ENCODE measurements at places on chromosomes 5 and 9.

DNA sequence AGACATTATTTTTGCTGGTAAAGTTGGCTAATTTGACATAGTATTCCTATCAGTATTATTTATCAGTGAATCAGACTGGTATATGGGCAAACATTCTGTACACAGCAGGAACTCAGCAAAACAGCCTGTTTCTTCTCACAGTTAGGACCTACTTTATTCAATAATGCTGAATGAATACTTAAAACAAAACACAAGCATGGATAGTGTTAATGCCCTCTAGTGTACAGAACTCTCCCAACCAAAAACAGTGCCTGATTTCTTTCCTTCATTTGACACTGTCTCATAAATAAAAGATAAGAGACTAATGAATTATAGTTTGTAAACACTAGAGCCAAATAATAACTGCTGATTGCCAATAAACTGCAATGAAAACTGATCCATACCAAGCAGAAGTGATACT lies 1113.3 kb downstream of the PTPRD start:
- no peak for DNase-seq

DNA sequence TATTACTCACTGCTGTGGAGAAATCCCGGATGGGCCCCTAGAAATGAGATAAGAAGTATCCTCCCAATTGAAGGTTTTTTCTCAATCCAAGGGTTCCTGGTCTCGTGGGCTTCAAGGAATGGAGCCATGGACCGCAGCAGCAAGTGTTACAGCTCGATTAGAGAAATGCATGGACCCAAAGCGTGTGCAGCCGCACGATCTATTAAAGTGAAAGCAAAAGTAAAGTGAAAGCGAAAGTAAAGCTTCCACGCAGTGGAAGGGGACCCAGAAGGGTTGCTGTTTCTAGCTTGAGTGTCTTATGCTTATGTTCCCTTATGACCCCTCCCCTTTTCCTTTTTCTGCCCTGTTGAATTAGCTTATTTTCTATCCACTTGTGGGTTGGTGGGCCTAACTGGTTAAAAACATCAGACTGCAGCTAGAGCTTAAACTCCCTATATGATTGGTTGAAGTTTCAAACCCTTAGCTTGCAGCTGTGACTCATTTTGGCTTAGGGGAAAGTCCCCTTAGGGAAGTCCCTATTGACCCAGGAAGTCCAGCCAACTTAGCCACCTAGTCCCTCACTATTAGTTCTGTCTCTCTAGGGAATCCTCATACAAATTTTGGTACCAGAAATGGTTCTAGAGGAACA lies 1111.8 kb downstream of the TAF11L14 start:
- DNase-seq = no peak

GRCh38 chr5:159915904-159916840 lies at the start of gene ADRA1B:
TSS of gene ADRA1B (plus strand) at chr5:159916482. CDS start at chr5:159916906, 424 bp downstream.
- DNase-seq = peak; percentile 42

GRCh38 chr9:36855448-36856315 lies 178.4 kb downstream of the PAX5 start:
- DNase-seq = no peak

DNA sequence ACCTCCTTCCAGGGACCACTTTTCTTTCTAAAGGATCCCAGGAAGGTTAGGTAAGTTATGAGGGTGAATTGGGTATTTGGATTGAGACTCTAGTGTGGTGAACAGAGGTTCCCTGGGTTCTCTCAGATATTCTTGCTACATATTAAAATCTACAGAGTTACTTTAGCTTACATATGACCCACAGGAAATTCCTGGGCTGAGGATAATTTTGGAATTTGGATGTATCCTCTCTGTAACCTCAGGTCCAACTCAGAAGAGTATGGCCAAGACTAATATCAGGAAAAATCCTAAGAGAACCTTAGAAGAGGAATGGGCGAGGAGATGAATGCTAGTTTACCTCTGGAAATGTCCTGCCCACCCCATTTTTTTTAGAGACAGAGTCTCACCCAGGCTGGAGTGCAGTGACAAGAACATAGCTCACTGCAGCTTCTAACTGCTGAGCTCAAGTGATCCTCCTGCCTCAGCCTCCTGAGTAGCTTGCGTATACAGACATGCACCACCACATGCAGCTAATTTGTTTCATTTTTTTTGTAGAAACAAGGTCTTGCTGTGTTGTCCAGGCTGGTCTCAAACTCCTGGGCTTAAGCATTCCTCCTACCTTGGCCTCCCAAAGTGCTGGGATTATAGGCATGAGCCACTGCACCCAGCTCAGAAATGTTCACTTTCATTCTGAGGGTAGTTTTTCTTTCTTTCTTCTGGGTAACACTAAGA lies 196.4 kb downstream of the ARHGEF28 start:
- DNase-seq = no peak

GRCh38 chr5:95018946-95019345 lies 265.9 kb downstream of the MCTP1 start:
- DNase-seq = no peak

GRCh38 chr5:31366941-31367340 lies 165.0 kb downstream of the DROSHA start:
- DNase-seq = no peak

- no peak for DNase-seq
Observed at GRCh38 chr9:109247228-109247627, 73.6 kb downstream of the EPB41L4B start.

GRCh38 chr5:34817558-34818351 lies 21.2 kb upstream of the TTC23L start:
- no peak for DNase-seq

GRCh38 chr5:142780871-142781270 lies 10.7 kb downstream of the ARHGAP26 start:
- no peak for DNase-seq

- DNase-seq = no peak
Observed at GRCh38 chr5:108238936-108239887, 142.7 kb downstream of the FBXL17 start.

GRCh38 chr5:598564-598890 lies 13.6 kb upstream of the CEP72 start:
- no peak for DNase-seq

DNA sequence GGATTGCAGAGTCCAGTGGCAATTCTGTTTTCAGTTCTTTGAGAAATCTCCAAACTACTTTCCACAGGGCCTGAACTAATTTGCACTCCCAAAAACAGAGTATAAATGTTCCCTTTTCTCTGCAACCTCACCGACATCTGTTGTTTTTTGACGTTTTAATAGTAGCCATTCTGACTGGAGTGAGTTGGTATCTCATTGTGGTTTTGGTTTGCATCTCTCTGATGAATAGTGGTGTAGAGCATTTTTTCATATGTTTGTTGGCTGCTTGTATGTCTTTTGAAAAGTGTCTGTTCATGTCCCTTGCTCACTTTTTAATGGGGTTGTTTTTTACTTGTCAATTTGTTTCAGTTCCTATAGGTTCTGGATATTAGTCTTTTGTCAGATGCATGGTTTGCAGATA lies 72.6 kb downstream of the PALM2AKAP2 start:
- no peak for DNase-seq

GRCh38 chr5:163248333-163248732 lies 189.1 kb upstream of the CCNG1 start:
- DNase-seq = no peak

DNA sequence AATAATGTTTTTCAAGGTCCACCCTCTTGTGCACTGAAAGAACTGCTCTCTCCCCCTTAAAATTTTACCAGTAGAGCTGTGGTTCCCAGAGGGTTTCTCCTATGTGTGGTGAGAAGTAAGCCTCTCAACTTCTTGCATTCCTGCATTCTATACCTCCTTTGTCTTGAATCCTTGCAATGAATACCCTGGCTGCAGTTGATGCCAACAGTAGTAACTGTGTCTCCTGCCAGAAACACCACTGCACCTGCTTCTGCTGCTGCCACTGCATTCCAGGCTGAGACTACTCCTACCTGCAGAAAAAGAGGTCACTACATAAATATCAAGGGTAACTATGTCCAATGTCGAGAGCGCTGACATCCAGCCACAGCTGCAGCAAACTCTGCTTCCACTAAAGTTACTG lies 203.7 kb downstream of the TMEM167A start:
- no peak for DNase-seq

GRCh38 chr5:43301653-43302091 lies 11.5 kb downstream of the HMGCS1 start:
- no peak for DNase-seq

DNA sequence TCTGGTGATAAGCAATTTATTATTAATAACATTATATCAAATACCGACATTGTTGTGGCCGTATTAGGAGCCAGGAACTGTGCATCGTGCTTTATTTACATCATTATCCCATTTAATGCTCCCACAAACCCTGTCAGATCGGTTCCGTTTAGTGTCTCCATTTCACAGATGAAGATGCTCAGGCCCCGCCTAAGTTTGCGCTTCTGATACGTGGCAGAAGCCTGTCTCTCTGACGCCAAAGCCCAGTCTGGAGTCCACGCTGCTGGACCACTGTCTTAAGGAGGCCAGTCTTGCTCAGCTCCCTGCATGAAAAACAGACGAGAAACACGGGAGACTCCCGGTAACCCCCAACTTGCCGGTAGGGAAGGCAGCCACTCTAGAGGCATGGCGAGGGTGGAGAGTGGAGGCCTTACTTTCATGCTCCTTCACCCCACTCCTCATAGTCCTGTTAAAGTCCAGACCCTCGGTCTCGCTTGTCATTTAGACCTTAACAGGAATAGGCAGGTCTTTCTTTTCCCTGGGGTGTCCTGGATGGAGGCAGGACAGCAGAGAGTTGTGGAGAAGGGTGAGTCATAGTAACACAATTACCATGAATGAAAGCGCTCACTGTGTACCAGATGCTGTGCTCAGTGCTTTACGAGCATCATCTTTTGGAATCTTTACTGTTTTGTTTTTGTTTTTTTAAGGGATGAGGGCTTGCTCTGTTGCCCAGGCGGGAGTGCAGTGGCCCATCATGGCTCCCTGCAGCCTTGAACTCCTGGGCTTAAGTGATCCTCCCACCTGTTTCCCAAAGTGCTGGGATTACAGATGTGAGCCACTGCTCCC lies 872 bp downstream of the TXNDC15 start:
- DNase-seq = peak; percentile 79

DNA sequence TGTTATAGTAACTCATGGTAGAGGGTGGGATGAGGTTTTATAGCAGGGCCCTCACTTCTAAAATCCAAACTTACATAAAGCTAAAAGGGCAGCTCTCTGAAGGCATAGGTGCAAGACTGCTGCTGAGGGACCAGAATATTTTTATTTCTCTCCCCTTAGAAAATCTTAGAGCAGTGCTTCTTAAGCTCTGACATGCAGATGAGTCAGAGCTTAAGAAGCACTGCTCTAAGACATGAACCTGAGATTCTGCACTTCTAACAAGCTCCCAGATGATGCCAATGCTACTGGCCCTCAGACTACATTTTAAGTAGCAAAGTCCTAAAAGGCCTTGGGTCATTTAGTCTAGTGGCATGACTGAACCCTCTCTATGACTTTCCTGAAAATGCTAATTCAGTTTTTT lies 97.6 kb upstream of the SPRY4 start:
- no peak for DNase-seq

- DNase-seq = no peak
Observed at GRCh38 chr5:31362529-31362900, 169.0 kb downstream of the CDH6 start.

DNA sequence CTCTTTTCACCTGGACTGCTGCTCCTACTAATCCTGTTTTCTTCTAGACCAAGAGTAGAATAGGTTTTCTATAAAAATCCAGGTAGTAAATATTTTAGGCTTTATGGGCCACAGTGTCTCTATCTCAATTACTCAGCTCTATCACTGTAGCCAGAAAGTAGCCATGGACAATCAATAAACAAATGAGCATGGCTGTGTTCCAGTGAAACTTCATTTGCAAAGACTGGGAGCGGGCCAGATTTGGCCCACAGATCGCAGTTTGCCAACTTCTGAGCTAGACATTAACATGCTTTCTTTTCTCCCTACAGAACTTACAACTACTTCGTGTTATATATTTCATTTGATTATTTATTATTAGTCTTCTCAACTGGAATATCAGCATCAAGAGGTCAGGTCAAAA lies 30.2 kb downstream of the BRINP1 start:
- no peak for DNase-seq

DNA sequence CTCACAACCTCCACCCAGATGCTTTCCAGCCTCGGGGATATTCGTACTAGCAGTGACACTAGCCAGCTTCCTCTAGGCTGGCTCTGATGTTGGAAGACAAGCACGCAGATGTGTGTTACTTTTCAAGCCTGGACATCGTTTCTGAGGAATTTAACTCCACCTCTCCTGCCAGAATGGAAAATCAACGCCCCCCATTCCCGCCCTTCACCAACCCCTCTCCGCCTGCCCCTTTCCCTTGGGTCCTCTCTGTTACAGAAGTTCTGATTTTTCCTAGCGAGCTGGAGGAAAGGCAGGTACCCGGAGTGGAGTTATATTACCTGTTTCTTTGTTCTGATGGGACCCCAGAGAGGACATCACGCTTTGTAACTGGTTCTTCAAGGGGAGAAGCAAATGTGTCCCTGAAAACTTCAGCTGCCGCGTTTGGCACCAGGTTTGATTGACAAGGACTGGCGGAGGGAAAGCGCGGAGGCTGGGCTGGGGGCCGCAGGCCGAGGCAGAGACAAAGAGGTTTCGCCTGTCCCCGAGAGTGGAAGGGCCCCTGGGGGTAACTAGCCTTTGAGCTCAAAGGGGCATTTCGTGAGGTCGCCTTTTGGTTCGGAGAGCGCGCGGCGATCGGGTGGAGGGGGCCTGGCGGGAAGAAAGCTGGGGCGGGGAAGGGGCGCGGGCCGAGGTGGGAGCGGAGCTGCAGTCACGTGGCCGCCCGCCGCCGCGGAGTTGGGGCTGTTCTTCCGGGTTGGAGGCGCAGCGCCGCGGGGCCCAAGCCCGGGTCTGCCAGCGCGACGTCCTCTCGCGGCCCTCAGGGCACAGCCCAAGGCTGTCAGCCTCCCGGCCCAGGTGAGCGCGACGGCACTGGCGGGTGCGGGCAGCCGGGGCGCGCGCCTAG lies at the start of gene NNT:
Gene NNT (plus strand): TSS at position 720 of the 883 bp plus-strand sequence. CDS start 6,016 bp downstream, outside the sequence.
- DNase-seq = peak; percentile 82

GRCh38 chr5:42268630-42269029 lies 154.6 kb upstream of the GHR start:
- no peak for DNase-seq

DNA sequence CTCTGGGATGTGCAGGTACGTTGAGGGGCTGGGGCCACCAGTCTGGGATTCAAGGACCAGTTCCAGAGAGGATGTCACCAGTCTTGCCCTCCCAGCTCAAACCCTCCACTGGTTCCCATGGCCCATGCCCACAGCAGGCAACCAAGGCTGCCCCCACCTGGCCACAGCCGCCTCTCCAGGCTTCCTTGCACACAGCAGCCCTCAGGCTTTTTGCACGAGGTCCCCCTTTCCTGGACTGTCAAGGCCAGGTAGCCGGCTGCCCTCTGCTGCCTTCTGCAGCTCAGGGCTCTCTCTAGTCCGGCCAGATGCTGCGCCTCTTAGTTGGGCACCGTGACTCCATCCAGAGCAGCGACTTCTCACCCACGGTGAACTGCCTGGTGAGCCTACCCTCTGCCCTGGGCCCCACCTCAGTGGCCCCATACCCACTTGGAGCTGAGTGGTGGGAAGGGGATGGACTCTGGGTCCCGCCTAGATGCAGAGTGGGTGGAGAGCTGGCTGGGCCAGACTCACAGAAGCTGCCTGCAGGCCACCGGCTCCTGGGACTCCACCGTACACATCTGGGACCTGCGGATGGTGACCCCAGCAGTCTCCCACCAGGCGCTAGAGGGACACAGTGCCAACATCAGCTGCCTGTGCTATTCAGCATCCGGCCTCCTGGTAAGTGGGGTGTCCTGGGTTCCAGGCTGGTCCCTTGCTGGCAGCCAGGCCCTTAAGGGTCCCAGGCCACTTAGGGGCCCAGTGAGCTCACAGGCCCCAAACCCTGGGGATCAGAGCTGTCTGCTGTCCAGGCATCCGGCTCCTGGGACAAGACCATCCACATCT lies 2.9 kb downstream of the WDR38 start:
- no peak for DNase-seq
